ENCODE measurements at places on chromosomes 4 and X. TPM values are rescaled to one million over a fixed set of nuclear protein-coding genes. Genes with fewer than 3 reads are reported as not detected.

DNA sequence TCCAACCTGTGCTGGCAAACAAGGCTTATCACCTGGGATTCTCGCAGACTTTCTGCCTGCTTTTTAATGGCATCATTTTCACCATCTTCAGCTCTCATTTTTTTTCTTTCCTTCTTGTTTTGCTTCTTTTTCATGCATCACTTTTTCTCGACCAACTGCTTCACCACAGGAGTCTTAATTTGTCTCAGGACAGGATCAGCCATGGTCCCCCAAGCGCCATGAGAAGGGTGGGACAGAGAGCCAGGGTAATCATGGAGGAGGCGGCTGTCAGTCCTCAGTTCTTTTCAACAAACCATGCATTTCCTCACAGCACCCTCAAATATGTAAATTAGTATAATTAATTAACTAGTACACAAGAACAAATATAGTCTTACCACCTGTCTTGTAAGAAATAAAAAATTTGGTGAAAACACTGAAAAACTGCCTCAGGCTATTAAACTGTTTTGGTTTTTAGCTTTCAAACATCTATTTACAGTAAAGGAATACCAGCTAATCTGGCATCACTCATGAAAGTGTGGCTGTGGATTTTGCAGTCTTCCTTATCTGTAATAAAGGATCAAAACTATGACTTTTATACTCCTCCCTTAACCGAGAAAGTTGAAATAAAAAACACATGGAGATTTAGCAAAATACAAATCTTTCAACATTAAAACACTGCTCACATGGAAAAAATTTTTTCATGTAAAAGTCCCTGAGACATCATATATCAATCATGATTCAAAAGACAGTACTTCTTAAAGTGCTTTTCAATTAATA, 19.1 kb downstream of the EIF4E start:
- no peaks in the 10 kb centered on the region for H3K27me3 ChIP-seq
- no peak overlapping the region for H3K4me3 ChIP-seq
- H3K36me3 ChIP-seq: no peaks in the 10 kb centered on the region
- no peak overlapping the region for H3K27ac ChIP-seq
- peaks cover 20% of the 10 kb centered on the region for H3K4me1 ChIP-seq

The S100G gene
- not detected for total RNA-seq

DNA sequence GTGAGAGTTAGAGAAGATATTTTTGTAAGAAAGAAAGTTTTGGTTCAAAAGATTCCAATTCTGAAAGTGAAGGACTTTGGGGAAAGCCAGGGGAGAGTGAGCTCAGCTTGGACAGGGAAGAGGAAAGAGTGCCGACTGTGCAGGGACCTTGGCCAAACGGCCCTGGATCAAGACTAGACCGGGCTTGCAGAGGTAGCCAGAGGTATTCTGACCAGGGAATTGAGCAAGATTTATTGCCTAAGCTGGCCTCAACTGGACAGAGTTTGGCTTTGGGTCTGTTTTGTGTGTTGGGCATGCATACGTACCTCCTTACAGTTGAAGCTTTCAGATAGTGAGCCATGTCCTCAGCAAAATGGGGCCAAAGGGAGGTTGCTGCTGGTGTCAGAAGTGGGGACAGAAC, 11.6 kb downstream of the PLAC1 start:
- no peak for DNase-seq
- H3K27me3 ChIP-seq: no peaks in the 10 kb centered on the region
- no peak overlapping the region for H3K4me3 ChIP-seq

- H3K27me3 ChIP-seq: no peaks in the 10 kb centered on the region
- no peak for DNase-seq
- no peaks in the 10 kb centered on the region for H3K4me1 ChIP-seq
- H3K27ac ChIP-seq: no peak overlapping the region
- no peak overlapping the region for H3K4me3 ChIP-seq
- no peaks in the 10 kb centered on the region for H3K36me3 ChIP-seq
These were observed 187.0 kb upstream of the LDB2 start for GRCh38 chr4:17085416-17085815.

DNA sequence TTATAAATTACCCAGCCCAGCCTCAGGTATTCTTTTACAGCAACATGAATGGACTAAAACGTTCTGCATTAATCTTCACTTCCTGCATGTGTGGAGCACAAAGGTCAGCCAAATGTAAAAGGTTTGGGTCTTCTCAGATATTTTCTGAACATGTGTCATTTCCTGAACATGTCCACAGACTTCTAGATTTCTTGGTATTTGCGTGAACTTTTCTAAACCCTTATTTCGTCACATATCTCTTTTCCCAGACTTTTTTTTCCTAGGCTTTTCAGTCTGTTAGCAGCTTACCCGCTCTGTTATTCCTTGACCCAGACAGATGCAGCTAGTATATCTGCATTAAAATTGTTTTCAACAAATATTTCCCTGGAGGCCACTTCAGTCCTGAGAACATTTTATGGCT, 57.3 kb upstream of the USP51 start:
- no peaks in the 10 kb centered on the region for H3K4me1 ChIP-seq
- no peaks in the 10 kb centered on the region for H3K36me3 ChIP-seq

The LUZP4 gene
- not detected for total RNA-seq

- no peak for DNase-seq
- no peaks in the 10 kb centered on the region for H3K27me3 ChIP-seq
- H3K4me3 ChIP-seq: no peak overlapping the region
- no peak overlapping the region for H3K27ac ChIP-seq
These were observed 29.3 kb upstream of the UGT2B7 start for GRCh38 chr4:69066945-69067344.

The TEX13D gene
- not detected for total RNA-seq

The GPRASP3 gene
- 1.9 TPM for total RNA-seq

- peaks cover 22% of the 10 kb centered on the region for H3K36me3 ChIP-seq
- H3K4me1 ChIP-seq: peaks cover 33% of the 10 kb centered on the region
- no peak overlapping the region for H3K27ac ChIP-seq
- H3K4me3 ChIP-seq: no peak overlapping the region
- no peaks in the 10 kb centered on the region for H3K27me3 ChIP-seq
These were observed 2.0 kb downstream of the SLC25A6 start for GRCh38 chrX:1389993-1390285.

DNA sequence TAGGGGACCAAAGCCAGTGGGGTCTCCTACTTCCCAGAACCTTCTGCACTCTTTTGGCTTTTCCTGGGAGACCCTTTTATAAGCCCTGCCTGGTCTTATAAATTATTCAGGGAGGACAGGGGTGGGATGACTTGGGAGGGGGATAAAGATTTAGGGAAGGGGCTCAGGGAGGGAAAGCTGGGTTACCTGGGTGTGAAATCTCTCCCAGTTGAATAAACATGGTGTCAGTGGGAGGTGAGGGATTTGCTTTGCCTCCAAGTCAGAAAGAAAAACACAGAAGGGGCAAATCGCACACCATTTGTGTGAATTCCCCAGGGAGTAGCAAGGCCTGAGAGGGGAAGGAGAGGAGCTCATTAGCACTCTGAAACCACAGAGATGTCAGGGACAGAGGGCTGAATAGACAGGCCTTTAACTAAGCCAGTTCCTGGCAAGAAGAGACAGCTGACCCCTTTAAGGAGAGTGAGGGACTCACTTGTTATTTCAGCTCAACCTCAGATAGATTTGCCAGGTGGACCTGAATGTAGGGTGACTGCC, at the start of gene RIPPLY1:
RIPPLY1 (minus strand) TSS at position 51 of the 534 bp plus-strand sequence. CDS start 54 bp downstream, outside the sequence.
- no peaks in the 10 kb centered on the region for H3K36me3 ChIP-seq
- no peak within 1 kb of the TSS for H3K27ac ChIP-seq
- no peak within 1 kb of the TSS for H3K4me3 ChIP-seq
- DNase-seq: no peak
- H3K27me3 ChIP-seq: no peaks in the 10 kb centered on the region

GRCh38 chrX:32170481-32170880, 1040.9 kb downstream of the DMD start:
- DNase-seq: no peak
- H3K36me3 ChIP-seq: no peaks in the 10 kb centered on the region
- no peaks in the 10 kb centered on the region for H3K4me1 ChIP-seq
- no peaks in the 10 kb centered on the region for H3K27me3 ChIP-seq
- no peak overlapping the region for H3K4me3 ChIP-seq
- H3K27ac ChIP-seq: no peak overlapping the region

DNA sequence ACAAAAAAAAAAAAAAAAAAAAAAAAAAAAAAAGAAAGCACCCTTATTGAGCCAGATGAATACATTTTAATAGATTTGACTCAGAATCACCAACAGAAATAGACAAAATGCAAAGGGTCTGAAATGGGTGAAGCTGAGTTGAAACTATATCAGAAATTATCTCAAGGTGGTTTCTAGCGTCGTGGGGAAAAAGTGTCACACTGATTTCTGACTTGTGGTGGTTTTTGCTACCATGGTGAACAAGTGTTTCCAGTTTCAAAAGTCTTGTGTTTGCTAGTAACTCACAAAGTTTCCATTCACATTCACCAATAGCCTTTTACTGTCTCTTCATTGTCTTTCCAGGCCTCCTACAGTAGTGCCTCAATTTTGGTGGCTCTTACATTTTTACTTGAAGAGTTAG, 135.5 kb downstream of the ARHGAP24 start:
- no peaks in the 10 kb centered on the region for H3K27me3 ChIP-seq
- no peak overlapping the region for H3K27ac ChIP-seq

The DNAAF6 gene
- total RNA-seq: not detected

GRCh38 chr4:8840816-8841455, 30.7 kb downstream of the HMX1 start:
- no peaks in the 10 kb centered on the region for H3K27me3 ChIP-seq
- no peak overlapping the region for H3K27ac ChIP-seq
- H3K4me3 ChIP-seq: no peak overlapping the region
- no peaks in the 10 kb centered on the region for H3K4me1 ChIP-seq

The AMER1 gene
- 4.9 TPM for total RNA-seq

The SLC7A11 gene
- 0.21 TPM for total RNA-seq

- H3K36me3 ChIP-seq: no peaks in the 10 kb centered on the region
- no peaks in the 10 kb centered on the region for H3K4me1 ChIP-seq
- DNase-seq: no peak
- H3K27me3 ChIP-seq: no peaks in the 10 kb centered on the region
- no peak overlapping the region for H3K4me3 ChIP-seq
- H3K27ac ChIP-seq: no peak overlapping the region
These were observed 417.4 kb downstream of the PACRGL start for GRCh38 chr4:21117541-21118180.

DNA sequence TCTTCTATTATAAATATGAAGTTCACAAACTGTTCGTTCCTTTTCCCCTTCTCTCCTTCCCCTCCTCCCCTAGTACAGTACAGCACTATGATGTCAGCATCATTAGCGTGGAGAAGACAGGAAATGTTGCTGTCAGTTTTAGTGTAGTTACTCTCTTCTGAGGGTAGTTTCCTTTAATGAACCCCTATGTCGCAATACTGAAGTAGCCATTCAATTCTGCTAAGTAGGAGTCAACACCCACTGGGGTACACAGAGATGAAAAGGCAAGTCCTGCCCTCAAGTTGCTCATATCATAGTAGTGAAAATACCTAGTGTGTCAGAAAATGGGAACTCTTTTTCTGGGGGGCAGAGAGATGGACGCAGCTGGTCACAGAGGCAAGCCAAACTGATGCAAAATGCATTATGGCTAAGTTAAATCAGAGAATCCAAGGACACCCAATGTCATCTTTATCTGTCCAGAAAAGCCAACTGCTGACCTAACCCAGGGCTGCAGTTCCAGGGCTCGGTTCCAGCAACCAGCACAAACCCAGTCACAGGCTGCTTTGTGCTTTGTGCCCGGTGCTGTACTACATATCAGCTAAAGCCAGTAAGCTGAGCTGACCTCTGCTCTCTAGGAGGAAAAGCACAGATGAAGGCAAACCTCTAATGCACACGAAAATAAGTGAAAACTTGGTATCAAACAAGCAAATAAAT, 31.5 kb downstream of the GRIA3 start:
- no peak for DNase-seq
- no peaks in the 10 kb centered on the region for H3K27me3 ChIP-seq
- H3K4me3 ChIP-seq: no peak overlapping the region
- no peak overlapping the region for H3K27ac ChIP-seq
- H3K36me3 ChIP-seq: no peaks in the 10 kb centered on the region

The RAB41 gene
- total RNA-seq: not detected

GRCh38 chr4:26055855-26056254, 141.8 kb downstream of the SMIM20 start:
- H3K27ac ChIP-seq: no peak overlapping the region
- H3K27me3 ChIP-seq: no peaks in the 10 kb centered on the region
- no peak overlapping the region for H3K4me3 ChIP-seq

GRCh38 chr4:2812612-2813354, 19.9 kb downstream of the SH3BP2 start:
- DNase-seq: no peak
- no peaks in the 10 kb centered on the region for H3K27me3 ChIP-seq
- H3K27ac ChIP-seq: peak overlapping the region; percentile 85
- H3K36me3 ChIP-seq: no peaks in the 10 kb centered on the region
- peak overlapping the region; percentile 81 for H3K4me3 ChIP-seq
- H3K4me1 ChIP-seq: peaks cover 54% of the 10 kb centered on the region

GRCh38 chr4:65943076-65943475, 272.8 kb upstream of the EPHA5 start:
- no peak overlapping the region for H3K4me3 ChIP-seq
- no peak for DNase-seq
- H3K27ac ChIP-seq: no peak overlapping the region
- H3K4me1 ChIP-seq: no peaks in the 10 kb centered on the region
- H3K36me3 ChIP-seq: no peaks in the 10 kb centered on the region

GRCh38 chr4:182808673-182809416, 108.3 kb downstream of the DCTD start:
- H3K4me1 ChIP-seq: peaks cover 8% of the 10 kb centered on the region
- peak overlapping the region; percentile 18 for H3K4me3 ChIP-seq
- no peak overlapping the region for H3K27ac ChIP-seq
- H3K36me3 ChIP-seq: no peaks in the 10 kb centered on the region

GRCh38 chr4:47907089-47907646, 7.2 kb downstream of the NFXL1 start:
- H3K4me3 ChIP-seq: no peak overlapping the region
- DNase-seq: no peak
- H3K27me3 ChIP-seq: no peaks in the 10 kb centered on the region
- H3K4me1 ChIP-seq: no peaks in the 10 kb centered on the region
- no peak overlapping the region for H3K27ac ChIP-seq
- H3K36me3 ChIP-seq: peaks cover 3% of the 10 kb centered on the region

All from naive thymus-derived CD4-positive, alpha-beta T cell (primary cell).